ENCODE measurements at places on chromosomes 12 and 14.

DNA sequence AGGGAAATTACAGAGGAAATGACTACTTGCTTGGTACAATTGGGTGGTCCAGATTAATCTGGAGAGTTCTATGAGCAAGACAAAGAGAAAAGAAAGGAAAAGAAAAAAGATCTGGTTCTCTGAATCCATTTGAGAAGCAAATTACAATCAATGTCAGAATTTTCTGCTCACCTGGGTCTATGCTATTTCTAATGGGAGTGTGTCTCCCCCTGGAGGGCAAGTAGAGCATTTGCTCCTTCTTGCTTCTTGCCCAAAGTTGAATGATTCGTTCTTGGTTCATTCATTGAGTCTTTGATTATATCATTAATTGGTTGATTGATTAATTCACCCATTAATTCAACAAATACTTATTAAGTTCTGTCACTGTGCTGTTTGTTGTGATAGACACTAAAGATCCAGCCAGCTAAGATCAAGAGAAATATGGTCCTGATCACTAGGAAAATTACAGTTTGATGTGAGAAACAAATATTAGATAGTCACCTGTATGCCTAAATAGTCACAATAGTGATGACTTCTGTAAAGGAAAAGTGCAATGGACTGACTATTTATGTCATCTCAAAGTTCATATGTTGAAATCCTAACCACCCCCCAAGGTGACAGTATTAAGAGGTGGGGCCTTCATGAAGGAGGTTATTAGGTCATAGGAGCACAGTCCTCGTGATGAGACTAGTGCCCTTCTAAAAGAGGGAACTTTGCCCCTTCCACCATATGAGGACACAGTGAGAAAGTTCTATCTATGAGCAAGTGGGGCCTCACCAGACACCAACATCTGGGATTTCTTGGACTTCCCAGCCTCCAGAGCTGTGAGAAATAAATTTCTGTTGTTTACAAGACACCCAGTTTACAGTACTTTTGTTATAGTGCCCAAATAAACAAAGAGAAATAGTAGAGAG, 8.0 kb upstream of the ASB8 start:
- DNase-seq: no peak

- no peak for DNase-seq
These were observed 63.0 kb upstream of the DLK1 start for GRCh38 chr14:100663761-100664052.

DNA sequence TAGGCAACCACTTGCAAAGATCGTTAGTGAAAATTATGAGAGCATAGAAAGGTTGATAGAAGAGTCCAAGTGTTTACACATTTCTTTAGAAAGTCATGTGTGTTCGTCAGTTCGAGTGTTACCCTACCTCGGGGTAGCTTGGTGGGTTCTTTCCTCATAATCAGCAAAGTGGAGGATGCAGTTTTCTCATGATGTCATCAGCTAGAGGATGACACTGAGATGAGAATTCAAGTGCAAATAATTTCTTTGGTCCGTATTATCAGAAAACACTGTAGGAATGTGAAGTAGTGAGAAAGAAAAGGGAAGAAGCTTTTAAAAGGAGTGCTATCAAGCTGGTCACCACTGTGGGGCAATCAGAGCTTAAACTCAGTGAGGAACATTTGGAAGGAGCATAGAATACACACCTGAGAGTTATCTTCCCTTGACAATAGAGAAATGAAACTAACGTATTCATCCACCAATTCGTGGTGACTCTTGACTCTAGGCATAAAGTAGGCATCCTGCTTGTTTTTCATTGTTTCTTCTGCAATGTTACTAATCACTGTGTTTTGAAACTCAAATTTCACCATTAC, 1340.9 kb upstream of the TMEM132C start:
- no peak for DNase-seq

DNA sequence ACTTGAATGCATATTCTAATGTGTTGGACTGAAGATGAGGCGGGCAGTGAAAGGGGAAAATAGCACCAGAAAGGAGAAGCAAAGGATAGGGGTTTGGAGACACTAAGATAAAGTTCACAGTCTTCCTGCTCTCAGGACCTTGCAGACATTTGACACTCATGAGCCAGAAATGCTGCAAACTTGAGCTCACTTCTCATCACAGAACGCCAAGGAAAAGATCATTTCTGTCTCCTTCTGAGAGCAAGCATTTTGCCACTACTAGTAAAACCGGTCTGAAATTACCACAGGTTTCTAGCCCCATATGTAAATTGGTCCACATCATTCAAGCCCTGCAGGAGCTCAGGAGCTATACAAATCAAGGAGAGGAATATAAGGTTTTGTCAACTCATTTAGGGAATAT, 44.6 kb upstream of the ANO2 start:
- DNase-seq: no peak

DNA sequence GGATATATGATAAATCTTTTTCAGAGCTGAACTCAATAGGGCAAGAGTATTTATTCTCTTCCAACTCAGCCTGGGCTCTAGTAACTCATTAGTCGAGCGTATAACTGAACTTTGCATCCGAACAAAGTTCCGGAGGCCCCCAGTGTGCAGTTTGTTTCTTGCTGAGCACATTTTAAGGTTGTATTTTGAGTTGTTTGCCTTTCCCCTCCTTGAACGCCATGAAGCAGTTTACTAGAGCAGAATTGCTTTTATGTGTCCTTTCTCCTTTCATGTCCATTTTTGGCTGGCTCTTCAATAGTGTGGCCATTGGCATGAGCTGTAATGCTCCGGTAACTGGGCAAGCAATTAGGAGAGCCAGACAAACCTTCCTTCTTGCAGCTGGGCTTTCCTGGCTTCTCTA, 105.3 kb downstream of the WIF1 start:
- DNase-seq: no peak

- no peak for DNase-seq
These were observed 15.0 kb upstream of the AMIGO2 start for GRCh38 chr12:47094804-47095203.
